GDM1 (cell line): ENCODE measurements at places on chromosomes 7 and 10.

DNA sequence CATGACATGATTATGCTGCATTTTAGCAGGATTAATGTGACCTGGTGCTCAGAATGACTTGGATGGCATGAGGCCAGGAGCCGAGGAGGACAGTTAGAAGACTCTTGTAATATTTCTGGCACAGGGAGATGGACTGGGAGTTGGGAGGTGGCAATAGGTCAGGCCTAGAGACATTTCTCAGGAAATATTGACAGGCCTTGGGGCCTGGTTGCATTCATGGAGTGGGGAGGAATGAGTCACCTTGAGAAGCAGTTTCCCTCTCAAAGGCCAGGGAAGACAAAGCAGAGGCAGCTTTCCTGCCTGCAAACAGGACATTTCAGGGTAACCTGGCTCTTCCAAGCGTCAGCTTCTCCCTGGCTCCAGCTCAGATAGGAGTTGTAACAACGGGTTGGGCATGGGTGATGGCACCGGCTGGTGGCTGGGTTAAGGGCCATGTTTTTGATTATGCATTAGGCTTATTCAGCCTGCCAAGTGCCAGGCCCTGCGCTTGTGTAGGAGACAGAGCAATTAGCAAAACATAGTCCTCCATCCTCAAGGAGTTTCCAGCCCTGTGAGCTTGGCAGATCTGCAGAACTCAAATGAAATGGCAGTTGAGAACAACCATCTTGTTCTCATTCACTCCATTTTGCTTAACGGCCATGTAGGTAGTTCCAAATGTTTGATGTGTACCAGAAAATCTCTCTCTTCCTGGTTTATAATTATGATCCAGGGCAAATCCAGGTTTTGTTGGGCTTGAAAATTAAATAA, 38.2 kb downstream of the HK1 start:
- DNase-seq = no peak

DNA sequence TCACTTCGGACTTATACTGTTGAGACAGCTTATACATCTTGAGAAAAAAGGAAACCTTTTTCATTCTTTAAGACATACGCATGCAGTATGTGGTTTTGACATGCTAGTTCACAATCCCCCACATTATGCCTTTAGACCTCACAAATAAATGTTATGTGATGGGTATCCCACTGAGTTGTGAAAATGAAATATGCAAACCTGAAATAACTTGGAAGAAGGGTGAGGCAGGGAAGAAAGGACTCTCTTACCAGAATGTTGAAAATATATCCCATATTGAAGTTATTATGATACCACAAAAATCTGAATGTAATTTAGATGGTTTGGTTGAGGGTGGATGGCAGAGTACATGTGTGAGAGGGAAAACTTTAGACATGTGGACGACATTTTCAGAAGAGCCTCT, 379.8 kb downstream of the BBS9 start:
- no peak for DNase-seq

DNA sequence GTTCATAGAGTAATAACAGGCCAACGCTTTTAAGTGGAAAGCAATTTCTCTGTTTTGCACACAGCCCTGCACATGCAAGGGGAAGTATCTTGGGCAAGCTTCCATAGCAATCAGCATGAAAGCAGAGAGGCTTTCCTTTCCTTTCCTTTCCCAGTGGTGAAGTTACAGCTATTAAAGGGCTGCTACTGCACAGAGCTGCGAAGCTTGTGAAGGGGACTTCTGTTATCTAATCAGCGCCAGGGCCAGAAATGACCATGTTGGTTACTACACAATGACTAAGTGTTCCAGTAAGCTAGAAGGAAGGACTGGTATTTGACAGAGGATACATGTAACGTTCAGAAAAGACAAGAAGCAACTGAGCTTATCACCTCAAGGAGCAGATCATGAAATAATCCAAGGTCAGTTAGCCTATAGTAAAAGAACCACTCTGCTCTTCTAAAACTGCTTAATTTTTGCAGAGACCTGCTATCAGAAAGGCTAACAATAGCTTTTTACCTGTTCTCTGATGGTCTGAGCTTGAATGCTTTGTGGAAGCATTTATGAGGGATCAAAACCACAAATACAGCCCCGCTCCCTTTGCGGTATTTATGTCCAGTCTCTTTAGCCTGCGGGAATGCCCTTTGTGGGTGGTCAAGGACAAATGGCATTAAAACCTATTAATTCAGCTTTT, 45.9 kb downstream of the SGMS1 start:
- peak; percentile 50 for DNase-seq

DNA sequence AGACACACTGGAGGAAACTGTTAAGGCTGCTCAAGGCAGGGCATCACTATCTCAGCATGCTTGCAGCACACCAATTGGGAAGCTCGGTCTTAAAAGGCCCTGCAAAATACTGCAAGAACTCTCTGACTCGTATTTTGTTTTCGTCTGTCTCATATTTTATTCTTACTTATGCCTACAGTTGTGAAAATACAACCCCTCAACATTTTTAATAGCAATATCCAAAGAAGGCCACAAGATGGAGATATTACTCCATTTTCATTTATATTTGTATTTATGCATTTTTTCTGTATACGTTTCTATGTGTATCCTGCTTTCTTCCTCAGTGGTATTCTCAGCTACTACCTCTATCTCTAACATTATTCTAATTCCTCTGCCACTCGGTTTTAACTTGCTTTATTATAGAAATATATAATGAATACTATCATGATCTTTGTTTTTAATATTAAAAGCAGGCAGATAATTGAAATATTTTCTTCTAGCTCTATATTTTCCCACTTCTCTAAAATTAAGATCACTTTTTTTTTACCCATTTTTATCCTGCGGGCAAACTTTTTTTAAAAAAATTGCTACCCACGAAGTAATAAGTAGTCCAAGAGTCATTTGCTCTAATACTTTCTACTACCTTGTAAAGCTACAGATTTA, 10.0 kb downstream of the DNAJC1 start:
- no peak for DNase-seq

GRCh38 chr10:34716234-34716633, 98.9 kb downstream of the PARD3 start:
- no peak for DNase-seq

GRCh38 chr10:44725404-44725803, 185.7 kb upstream of the TMEM72 start:
- no peak for DNase-seq

DNA sequence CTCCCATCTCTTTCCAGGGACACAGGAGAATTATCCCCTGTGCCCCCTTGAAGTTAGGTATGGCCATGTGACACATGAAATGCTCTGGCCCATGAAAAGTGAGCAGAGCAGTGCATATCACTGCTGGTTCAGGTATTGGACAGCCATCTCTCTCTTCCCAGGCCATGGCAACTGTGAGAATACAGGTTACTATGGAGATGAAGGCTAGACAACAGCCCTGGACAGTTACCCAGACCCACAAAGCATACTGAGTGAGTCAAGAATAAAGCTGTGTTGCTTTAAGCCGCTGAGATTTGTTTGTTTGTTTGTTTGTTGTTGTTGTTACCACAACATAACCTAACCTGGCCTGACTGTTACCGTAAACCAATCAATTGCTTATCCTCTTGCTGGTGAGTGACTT, 722.3 kb downstream of the KCNMA1 start:
- no peak for DNase-seq

DNA sequence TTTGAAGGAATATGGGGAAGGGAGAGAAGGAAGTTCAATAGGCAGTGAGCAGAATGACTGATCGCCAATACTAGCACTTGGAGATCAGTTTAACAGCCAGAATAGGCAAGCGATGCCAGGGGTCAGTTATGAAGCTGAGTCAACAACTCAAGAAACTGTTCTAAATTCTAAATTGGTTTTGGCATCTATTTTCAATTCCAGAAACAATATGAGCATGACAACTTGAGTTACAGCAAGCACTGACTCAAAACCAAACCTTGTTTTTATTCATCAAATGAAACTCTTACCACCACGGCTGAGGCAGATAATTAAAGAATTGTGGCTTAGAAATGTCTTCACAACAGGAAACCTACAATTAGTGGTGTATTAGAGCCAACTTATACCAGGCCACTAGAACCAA, 180.5 kb upstream of the ASAH2 start:
- no peak for DNase-seq

GRCh38 chr7:12434012-12434642, 30.5 kb upstream of the VWDE start:
- no peak for DNase-seq

DNA sequence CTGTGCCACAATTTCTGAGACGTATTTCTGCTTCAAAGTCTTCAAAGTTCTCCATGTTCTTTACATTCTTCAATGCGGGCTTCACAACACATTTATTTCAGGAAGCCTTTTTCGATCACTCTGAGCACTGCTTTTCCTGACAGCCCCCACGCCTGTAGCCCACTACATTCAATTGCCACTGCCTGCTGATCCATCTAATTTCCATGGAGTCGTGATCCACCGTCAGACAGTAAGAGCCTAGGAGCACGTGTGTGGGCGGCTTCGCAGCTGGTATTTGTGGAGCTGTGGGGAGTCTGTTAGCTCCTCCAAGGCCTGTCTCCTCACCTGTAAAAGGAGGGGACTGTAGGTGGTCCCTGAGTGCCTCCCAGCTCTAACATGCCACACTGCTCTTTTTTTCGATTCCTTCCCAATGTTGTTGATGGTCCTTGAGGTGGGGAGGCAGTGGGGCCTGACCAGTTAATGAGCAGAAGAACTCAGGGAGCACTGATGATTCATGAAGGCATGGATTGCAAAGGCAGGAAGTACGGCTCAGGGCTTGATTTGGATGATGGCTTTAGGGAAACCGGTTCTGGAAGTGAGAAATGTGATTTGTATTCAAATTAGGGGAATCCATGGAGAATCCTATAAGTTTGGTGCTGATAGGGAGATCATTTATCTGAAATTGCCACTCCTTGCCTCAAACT, 401.1 kb upstream of the PODXL start:
- DNase-seq = no peak

- DNase-seq = no peak
Observed at GRCh38 chr7:25614415-25614814, 386.1 kb upstream of the NPVF start.

DNA sequence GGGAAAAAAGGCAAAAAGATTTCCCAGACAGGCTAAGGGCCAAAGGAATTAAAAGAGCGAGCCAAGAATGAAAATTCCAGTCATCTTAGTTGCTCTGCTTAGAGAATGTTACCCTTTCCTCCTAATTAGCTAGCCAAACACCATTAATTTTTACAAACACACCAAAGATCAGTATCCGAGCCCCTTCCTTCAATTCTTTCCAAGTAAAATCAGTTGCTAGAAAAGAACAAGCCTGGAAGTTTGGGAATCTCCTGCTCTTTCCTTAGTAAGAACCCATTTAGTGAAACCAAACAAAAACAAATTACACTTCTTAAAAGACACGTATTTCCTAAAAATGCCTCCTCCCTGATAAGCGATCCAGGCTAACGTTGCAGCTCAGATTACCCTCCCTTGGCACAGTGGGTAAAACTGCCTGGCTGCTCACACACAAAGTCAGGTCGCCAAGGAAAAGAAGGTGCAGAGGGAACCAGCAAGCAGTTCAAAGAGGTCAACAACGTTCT, 57.1 kb upstream of the ABLIM1 start:
- DNase-seq = no peak

GRCh38 chr7:81410471-81411117, 359.3 kb downstream of the HGF start:
- DNase-seq = no peak

DNA sequence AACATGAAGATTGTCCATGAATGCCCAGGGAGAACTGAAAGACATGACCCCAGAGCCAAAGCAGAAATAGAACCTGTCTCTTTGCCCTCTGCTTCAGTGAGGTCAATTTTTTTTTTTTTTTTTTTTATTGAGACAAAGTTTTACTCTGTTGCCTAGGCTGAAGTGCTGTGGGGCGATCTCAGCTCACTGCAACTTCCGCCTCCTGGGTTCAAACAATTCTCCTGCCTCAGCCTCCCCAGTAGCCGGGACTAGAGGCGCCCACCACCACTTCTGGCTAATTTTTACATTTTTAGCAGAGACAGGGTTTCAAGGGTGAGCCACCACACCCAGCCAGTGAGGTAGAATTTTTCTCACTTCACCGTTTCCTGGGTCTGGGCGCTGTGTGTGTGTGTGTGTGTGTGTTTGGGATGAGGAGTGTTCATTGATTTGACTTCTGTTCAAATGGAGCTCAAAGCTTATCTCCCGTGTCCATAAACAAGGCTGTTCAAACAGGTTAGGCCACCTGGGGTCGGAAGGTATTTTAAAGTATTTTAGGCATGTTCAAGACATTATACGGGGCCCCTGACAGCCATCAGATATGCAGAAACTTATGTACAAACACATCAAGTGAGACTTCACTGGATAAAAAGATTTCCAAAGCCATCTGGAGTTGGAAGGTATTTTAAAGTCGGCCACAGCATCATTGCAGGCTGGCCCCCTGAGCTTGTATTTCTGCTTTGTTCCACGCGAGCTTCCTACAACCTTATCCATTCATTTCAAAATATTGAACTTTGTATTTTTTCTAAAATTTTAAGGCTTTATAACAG, 93.8 kb downstream of the MAP3K8 start:
- no peak for DNase-seq

- DNase-seq = no peak
Observed at GRCh38 chr7:70926666-70927065, 205.3 kb upstream of the GALNT17 start.

GRCh38 chr7:123615344-123615743, 13.7 kb downstream of the ASB15 start:
- no peak for DNase-seq

- DNase-seq = no peak
Observed at GRCh38 chr10:72831696-72832409, 61.7 kb upstream of the OIT3 start.

- peak; percentile 23 for DNase-seq
Observed at GRCh38 chr7:100003711-100004661, 11.4 kb upstream of the ZKSCAN1 start.

DNA sequence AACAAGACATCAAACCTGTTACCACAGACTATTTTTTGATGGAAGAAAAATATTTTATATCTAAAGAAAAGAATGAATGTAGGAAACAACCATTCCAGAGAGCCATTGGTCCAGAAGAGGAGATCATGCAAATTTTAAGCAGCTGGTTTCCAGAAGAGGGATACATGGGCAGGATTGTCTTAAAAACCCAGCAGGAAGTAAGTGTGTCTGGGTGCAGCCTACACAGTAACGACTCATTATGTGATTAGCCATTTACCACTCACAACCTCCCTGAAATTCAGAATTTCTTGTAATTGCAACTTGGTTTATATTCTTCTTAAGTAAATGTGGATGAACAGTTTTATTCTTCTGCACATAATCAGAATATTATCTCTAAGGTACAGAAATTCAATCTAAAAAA, 46.2 kb downstream of the NOC3L start:
- DNase-seq = no peak

DNA sequence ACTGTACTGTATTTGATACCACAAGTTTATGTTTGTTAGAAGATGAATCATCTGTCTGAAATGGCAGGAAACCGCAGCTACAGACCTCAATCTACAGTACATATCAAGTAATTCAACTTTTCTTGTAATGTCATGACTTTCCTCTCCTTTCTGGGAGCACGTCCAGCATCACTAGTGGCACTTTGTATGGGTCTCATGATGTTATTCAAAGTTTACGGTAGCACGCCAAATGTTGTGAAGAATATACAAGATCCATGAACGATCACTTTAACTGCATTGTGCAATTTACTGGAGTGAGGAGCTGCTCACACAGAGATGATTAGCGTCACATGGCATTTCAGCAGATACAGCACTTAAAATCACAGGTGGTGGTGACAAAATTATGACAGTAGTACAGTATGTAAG, 257.8 kb upstream of the GNAI1 start:
- no peak for DNase-seq
